ENCODE measurements at places on chromosomes 12 and 14.

DNA sequence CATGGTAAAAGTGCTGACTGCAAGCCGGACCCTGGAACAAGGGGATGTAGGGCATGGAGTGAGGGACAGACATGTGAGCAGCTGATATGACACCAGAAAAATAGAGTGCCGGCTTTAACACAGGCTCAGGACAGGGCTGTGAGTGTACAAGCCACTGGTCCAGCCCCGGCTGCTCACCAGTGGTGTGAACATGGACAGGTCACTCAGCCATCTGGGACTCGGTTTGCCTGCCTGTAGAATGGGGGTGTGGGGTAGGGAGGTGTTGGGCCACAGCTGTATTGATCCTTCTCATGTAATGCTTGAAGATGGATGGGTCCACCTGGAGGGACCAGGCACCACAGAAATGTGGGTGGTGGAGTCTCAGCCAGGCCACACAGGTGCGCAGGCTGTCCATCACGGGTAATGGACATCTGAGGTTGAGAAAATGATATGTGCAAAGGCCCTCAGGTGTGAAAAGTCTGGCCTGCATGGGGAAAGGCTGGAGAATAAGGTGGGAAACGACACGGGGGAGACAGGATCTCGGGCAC lies 10.6 kb upstream of the KRT74 start:
- no peak for DNase-seq

GRCh38 chr12:57698414-57698813 lies 4.5 kb downstream of the OS9 start:
- DNase-seq, result no peak

DNA sequence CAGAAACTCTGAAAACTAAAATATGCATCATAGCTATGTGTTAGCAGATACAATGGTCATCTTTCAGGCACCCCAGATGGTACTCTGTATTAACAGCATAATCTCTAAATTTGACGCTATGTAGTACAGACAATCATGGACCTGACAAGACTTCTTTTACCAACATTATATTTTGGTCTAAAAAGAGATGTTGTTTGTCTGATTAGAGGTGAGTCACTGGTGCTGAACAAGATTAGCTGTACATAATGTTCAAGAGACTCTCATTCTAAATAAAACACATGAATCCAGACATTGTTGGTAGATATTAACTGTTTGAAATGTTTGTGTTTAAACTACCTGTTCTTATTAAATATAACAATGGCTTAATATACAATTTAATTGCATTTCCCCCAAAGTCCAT lies 146.4 kb upstream of the LMNTD1 start:
- DNase-seq, result no peak

GRCh38 chr14:87892763-87893162 lies 100.2 kb downstream of the GALC start:
- no peak for DNase-seq

GRCh38 chr12:123992118-123992825 lies 19.3 kb downstream of the ZNF664 start:
- DNase-seq, result no peak

DNA sequence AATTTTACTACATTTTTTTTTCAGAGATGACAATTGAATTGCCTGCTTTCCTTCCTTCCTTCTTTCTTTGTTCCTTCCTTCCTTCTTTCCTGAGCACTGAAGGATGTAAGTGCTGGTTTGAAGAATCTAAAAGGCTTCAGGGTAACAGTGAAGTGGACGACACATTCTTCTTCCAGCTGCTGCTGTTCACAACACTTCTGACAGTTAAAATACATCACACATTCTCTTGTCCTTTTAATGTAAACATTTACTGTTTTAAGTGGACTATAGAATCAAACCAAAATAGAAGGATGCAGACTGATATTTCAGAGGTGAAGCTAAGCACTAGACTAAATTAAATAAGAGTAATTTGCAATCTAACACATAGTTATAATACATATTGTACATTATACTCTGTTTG lies 151.5 kb downstream of the MSRB3 start:
- no peak for DNase-seq

GRCh38 chr14:72928872-72929271 lies 2.6 kb downstream of the DCAF4 start:
- no peak for DNase-seq

- DNase-seq, result no peak
Observed at GRCh38 chr12:106386813-106387535, 29.4 kb downstream of the POLR3B start.

GRCh38 chr12:15334225-15334624 lies 11.9 kb downstream of the PTPRO start:
- DNase-seq, result no peak

DNA sequence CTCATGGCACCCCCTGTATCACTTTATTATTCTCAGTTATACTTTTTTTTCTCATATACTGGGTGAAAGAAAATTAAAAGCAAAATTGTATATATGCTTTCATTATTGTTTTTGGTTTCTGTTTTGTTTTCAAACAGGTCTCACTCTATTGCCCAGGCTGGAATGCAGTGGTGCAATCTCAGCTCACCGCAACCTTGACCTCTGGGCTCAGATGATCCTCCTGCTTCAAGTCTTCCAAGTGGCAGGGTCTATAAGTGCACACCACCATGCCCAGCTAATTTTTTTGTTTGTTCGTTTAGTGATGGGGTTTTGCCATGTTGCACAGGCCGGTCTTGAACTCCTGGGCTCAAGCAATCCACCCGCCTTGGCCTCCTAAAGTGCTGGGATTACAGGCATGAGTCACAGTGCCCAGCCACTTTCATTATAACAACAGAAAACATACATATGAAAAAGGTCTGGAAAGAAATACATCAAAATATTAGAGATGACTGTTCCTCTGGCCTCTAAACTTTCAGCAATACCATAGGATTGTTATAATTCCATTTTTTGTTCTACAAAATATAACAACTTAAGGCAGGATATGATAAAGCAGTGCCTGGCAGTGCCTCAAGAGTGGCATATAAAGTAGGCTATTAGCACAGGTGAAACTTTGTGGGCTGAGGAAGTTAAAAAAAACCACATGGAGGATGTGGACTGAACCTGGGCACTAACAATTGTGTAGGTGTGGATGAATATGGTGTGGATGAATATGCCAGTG lies 5.8 kb upstream of the NTN4 start:
- DNase-seq, result no peak

- DNase-seq, result no peak
Observed at GRCh38 chr14:45972416-45972815, 679.2 kb downstream of the RPL10L start.

GRCh38 chr14:88599761-88600439 lies 37.1 kb downstream of the ZC3H14 start:
- DNase-seq, result no peak

DNA sequence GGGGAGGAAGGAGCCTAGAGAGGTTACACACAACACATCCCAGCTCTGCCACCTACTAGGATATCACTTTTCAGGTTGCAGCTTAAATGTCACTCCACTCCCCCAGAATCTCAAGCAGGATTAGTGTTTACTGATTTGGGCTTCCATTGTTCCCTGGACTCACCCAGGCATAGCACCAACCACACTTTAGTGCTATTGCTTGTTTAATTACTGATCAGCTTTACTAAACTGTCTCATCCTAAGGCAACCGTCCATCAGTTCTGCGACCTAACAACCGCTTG lies 6.1 kb upstream of the KRT18 start:
- DNase-seq, result no peak

DNA sequence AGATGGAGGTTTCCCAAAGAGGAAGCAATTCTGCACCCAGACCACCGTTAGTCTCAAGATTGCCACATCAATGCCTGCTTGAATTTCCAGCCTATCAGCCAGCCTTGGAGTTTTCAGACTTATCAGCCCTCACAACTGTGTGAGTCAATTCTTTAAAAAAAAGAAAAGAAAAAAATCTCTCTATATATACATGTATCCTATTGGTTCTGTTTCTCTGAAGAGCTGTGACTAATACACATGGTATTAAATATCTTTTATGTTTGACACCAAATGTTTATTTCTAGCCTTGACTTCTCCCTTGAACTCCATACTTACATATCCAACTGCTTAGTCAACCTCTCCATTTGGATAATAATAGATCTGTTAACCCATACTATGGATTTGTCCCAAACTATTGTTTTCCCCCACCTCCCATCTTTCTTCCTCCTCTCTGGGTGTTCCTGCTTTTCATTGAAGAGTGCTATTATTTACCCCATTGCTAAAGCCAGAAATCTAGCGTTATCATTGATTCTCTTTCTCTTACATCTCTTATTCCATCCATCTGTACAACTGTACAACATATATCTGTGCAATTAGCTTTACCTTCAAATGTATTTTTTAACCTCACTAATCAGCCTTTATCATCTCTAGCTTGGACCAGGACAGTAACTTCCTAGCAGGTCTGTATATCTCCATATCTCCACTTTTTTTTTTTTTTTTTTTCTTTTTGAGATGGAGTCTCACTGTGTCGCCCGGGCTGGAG lies 22.7 kb upstream of the EID3 start:
- DNase-seq, result no peak

- DNase-seq, result no peak
Observed at GRCh38 chr12:51784688-51785087, 63.8 kb downstream of the FIGNL2 start.

- no peak for DNase-seq
Observed at GRCh38 chr12:104569346-104570173, 112.8 kb downstream of the CHST11 start.

DNA sequence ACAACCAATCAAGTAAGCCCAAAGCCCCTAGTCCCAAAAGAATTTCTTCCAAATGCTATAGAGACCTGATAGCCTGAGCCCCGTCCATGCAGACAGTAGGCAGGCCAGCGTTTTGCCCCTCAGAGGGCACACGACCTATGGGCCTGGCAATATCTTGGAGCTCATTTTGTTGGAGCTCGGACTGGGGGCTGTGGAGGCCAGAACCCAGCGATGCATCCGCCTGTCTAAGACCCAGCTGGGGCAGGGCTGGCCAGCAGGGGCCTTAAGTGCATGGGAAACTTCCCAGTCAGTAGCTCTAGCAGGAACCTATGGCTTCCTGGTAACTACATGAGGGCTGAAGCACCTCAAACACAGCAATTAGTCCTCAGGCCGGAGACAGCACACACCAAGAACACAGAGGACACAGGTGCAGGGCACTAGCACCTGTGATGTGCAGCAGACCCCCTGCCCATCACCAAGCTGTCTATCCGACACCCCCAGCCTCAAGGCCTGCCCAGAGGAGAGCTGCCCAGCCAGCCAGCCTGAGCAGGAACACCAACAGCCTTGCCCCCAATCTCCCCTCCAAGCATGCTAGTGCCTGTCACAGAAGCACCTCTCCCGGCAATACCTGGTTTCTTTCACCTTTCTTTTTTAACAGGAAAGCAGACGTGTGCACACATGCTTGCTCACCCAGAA lies 50.8 kb downstream of the ARL6IP4 start:
- DNase-seq, result no peak

- no peak for DNase-seq
Observed at GRCh38 chr12:101173197-101173749, 36.8 kb downstream of the SLC5A8 start.

DNA sequence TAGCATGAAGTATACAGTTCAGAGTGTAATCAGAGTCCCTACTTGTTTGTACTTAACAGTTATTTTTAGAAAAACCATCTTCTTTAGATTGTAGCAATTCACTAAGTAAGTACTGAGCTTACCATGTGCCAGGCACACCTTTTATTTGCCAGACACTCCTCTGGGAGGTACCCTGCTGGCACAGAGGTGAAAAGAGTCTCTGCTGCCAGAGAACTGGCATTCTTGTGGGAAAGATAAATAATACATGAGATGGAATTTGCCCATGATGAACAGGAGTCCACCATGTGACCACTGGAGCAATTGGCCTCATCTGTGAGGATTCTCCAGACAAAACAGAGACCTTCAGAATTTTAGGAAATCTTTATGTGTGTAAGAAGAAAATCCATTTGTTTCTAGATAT lies 199.3 kb upstream of the SLC16A7 start:
- DNase-seq, result no peak

GRCh38 chr14:52150162-52150561 lies 81.3 kb upstream of the NID2 start:
- DNase-seq, result no peak
